ENCODE measurements at places on chromosomes 4 and X.

GRCh38 chr4:19941434-19941833 lies 310.3 kb upstream of the SLIT2 start:
- no peak overlapping the region for H3K4me3 ChIP-seq
- DNase-seq: no peak
- H3K27ac ChIP-seq: no peak overlapping the region
- no peaks in the 10 kb centered on the region for H3K4me1 ChIP-seq

DNA sequence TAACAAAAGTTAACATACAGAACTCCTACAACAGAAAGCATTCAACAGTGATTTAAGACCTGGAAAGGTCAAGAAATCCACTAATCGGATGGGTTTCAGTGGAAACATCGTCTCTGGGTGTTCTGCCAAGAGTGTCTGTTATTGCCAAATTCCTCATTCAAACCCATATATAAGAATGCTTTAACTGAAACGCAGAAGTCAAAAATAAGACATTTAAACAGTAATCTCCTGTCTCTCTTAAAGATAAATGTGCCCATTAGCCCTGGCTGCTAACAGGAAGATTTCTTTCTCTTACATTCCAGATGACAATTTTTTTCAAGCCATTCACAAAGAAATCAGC lies 31.5 kb downstream of the DCTD start:
- H3K4me1 ChIP-seq: no peaks in the 10 kb centered on the region
- H3K27me3 ChIP-seq: no peaks in the 10 kb centered on the region
- DNase-seq: no peak
- H3K27ac ChIP-seq: no peak overlapping the region
- peaks cover 7% of the 10 kb centered on the region for H3K36me3 ChIP-seq

DNA sequence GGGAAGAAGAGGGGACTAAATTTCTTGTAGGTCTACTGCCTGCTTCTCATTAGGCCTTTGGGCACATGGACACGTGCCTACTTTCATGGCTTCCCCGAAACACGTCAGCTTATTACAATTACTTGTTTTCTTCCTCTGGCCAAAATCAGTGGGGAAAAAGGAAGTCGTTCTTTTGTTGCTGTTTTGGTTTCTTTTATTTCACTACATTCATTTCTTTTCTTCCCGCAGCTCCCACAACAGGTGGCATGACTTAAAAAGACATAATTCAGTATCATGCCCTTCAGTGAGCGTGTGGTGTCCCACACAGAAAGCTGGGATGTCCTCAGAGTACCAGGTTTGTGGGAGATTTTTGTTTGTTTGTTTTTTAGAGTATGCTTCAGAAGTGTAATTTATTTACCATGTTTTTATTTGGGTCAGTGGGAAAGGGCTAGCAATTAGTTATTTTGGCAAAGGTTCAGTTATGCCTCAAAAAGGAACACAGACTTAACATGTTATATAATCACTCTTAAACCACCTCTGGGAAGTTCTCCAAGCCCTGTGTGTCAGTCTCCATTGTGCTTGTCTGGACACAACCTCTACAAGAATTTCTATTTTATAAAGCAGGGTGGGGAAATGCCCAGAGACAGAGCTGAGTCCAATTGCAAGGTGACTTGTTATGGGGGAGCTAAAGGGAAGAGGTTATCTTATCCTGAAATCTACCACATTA lies 44.2 kb upstream of the SPRY1 start:
- H3K27me3 ChIP-seq: no peaks in the 10 kb centered on the region
- no peaks in the 10 kb centered on the region for H3K36me3 ChIP-seq
- no peak for DNase-seq
- peaks cover 3% of the 10 kb centered on the region for H3K4me1 ChIP-seq
- no peak overlapping the region for H3K4me3 ChIP-seq

GRCh38 chr4:159232465-159233106 lies 129.7 kb downstream of the RAPGEF2 start:
- no peak for DNase-seq
- H3K27ac ChIP-seq: no peak overlapping the region
